ENCODE measurements at places on chromosomes 5 and 9.

DNA sequence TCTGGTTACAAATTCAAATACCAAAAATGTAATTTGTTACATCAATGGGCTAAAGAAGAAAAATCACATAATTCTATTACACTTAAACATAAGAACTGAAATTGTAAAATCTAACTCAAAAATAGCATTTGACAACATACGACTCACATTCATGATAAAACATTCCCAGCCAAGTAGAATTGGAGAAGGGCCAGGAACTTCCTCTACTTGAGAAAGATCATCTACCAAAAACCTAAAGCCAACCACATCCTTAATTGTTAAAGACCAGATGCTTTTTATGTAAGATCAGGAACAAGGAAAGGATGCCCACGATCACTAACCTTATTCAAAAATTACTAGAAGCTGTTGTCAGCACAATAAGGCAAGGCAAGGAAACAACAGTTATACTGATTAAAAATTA lies 1819.8 kb upstream of the C9orf72 start:
- DNase-seq, result no peak

- DNase-seq, result no peak
These were observed 3.7 kb upstream of the FAM78A start for GRCh38 chr9:131279863-131280570.

GRCh38 chr9:126504977-126505455 lies 108.7 kb upstream of the LMX1B start:
- no peak for DNase-seq

GRCh38 chr5:115507681-115508080 lies 36.9 kb downstream of the FEM1C start:
- DNase-seq, result no peak

DNA sequence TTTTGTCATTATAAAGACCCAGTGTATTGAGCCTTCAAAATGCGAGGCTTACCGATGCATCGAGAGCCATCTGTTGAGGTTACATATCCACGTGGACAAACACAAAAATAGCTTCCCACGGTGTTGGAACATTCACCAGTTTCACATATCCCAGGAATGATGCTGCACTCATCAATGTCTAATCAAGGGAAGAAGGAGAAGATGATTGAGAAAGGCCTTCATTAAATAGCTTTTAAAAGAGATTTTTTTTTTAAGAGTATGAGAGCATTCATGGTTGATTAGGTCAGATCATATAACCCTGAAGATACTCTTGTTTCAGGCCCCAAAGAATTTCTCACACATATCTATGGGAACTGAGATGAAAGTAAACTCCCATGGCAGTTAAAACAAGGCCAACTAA lies 129.4 kb downstream of the FBN2 start:
- DNase-seq, result no peak

DNA sequence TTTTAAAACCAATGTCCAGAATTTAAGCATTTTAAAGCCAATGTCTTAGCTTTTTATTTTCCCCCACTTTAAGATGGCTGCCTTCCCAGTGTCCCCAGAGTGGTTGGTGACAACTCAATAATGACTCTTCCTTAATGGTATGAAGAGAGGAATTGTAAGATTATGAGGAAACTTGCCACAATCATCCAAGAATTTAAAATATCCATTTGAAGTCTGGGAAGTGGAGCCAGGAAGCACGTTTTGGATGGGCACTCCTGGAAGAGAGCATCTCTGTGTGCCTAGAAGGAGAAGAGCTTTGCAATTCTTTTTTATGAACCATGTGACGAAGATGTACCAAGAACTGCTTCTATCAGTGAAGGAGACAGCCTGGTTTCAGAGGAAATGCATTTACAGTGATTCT lies 11.3 kb upstream of the IGFBPL1 start:
- no peak for DNase-seq

DNA sequence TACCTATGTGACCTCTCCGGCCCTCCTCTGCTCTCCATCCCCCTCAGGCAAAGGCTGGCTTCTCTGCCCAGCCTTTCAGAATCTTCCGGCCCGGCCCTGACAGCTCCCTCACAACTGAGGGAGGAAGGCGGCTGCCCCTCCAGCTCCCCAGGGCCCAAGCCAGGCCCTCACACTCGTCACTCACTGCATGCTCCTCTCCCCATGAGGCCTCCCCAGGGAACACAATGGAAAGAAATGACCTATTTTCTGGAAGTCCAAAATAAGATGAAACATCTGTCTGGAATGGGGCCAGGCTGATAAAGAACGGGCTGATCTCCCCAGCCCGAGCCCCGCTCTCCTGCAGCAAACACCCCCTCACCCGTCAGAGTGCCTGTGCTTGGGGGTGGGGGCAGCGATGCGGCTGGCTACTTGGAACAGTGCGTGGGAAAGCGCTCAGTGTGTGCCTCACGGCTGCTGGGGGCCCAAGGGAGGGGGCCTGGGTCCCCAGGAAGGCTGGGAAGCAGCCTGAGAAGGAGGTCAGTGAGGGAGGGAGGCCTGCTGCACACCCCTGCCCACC lies 11.3 kb downstream of the PDGFRB start:
- DNase-seq, result no peak

DNA sequence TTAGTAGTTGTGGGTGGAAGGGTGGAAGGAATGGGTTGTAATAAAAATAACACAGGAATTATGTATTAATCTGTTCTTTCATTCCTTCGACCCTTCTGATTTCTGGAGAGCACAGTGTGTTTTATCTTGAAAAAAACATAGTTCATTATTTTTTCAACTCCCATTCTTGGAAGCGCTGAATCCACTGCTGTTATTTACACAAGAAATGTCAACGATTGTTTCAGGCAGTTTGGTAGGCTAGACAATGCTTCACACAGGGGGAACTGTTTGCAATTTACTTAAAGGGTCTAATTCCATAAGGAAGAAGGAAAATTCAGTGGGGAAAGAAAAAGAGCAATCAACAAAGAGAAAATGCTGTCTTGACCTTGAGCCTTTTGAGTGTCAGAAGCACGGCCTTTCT lies 142.9 kb downstream of the TLE1 start:
- no peak for DNase-seq

All from caudate nucleus (tissue), 63 donors.